Activated T-helper 1 cell treated with Interleukin-2 at 50 U/mL for 16 hours (primary cell): ENCODE measurements at places on chromosomes 5 and 9.

GRCh38 chr5:138303372-138303771 lies 28.2 kb downstream of the CDC25C start:
- DNase-seq: no peak

- DNase-seq: no peak
Observed at GRCh38 chr9:74804018-74804385, 83.7 kb downstream of the TRPM6 start.

GRCh38 chr9:130022566-130023143 lies 20.3 kb downstream of the FNBP1 start:
- DNase-seq: no peak

- DNase-seq: no peak
Observed at GRCh38 chr9:18357321-18357720, 116.6 kb upstream of the ADAMTSL1 start.

DNA sequence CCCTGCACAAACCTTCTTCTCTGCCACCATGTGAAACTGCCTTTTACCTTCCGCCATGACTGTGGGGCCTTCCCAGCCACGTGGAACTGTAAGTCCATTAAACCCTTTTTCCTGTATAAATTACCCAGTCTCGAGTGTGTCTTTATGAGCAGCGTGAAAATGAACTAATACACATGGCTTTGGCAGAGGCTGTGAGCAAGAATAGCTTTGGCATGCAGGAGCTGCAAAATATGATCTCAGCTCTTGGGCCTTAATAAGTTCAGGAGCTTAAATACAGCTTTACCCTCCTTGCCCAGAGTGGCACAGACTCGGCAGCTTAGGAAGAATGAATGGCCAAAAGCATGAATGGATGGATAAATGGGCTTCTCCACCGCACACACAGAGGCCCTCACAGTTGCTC lies 15.7 kb upstream of the SLC36A1 start:
- no peak for DNase-seq

- no peak for DNase-seq
Observed at GRCh38 chr5:165014439-165014838, 1509.0 kb downstream of the MAT2B start.

DNA sequence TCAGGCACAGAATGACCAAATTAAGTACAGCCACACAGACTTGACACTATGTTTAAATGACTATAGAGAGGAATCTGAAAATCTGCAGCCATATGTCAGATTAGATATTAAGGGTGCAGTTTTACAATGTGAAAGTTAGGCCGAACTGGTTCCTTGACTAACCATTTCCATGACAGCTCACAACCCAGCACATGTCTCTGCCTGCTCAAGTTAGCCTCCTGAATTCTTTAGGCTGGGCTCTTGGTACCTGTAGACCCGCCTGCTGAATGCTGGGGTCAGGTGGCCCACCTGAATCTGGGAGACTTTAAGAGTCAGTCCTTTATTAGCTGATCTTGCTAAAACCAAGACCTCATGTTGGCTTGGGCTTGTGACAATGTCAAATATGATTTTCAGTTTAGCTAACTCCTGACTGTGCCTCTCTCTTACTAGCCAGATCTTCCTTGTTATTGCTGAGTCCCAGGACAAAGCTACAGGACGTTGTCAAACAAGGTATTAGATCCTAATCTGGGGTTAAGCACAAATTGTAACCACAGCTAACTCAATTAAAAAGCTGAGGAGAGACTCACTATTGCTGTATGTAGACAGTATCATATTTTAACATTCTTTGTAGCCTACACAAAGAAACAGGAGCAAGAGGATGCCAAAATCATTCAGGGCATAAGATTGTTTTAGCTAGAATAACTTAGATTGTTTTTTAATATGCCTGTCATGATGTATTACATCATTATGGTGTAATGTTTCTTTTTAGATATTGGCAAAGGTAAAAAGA lies 490.9 kb downstream of the SEMA5A start:
- no peak for DNase-seq

DNA sequence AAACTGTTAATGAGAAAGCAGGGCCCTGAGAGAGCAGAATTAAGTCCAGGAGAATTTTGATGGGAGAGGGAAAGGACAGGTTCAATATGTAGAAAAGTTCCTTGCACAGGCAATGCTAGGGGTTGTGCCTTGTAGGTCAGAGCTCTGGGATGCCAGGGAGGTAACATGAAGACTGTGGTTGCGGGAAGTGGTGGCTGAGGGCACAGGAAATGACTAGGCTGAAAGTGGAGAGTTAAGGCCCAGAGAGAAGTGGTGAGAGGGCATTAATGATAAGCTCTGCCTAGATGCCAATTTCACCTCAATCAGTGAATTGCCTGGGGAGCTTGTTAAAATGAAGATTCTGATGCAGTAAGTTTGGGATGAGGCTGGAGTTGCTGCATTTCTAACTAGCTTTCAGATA lies 31.5 kb upstream of the PPP3R2 start:
- no peak for DNase-seq

DNA sequence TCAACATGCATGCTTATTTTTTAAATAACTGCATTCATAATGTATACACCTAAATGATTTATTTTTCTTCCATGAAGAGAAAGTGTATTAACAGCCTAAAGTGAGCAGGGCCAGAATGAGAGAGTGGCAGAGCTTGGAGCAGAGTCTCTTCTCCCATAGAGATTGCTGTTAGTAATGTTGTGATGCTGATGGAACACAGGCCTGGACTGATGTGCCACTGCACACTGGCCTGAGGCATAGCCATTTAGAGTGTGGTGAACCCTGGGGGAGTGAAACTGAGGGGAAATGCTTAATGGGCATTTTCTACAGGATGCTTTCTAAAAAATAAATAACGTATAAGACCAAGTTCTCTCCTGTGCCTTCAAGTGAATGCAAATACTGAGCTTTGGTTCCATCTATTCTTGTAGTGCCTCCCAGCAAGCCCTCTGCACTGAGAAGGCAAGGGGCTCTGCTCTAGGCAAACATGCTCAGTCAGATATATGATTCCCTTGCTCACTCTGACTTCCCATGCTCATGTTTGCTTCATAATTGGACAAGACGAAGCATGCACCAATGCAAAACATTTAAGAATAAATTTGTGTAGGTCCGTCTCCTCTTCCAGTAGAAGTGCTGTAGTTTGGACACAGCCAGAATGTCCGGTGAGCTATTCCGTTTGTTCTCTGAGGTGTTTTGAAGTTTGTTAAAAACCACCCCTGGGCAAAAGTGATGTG lies 185.7 kb downstream of the PBX3 start:
- DNase-seq: no peak

GRCh38 chr5:95283761-95284571 lies 928 bp downstream of the MCTP1 start:
- no peak for DNase-seq

DNA sequence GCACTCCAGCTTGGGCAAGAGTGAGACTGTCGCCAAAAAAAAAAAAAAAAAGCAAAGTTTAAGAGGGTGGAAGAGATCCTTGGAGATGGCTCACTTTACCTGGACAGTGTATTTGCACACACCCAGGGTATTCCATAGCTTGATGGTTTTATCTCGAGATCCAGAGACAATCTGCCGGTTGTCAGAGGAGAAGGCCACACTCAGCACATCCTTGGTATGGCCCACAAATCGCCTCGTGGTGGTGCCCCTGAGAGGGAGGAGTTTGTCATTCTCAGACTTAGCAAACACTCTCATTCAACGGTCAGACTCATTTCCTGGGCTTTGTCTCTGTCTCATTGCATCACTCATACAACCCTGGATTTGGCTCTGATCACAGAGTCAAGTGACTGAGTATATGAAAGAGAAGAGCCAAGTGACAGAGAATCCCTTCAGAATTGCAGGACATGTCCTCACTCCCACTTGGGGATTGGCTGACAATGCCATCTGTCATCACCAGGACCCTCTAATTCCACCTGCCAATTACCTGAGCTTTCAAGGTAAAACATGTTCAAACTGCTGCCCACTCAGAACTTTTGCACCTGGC lies 2.2 kb downstream of the RACK1 start:
- no peak for DNase-seq

GRCh38 chr9:101739311-101739710 lies 864 bp upstream of the GRIN3A start:
- no peak for DNase-seq
